ENCODE measurements at places on chromosomes 11 and 22.

DNA sequence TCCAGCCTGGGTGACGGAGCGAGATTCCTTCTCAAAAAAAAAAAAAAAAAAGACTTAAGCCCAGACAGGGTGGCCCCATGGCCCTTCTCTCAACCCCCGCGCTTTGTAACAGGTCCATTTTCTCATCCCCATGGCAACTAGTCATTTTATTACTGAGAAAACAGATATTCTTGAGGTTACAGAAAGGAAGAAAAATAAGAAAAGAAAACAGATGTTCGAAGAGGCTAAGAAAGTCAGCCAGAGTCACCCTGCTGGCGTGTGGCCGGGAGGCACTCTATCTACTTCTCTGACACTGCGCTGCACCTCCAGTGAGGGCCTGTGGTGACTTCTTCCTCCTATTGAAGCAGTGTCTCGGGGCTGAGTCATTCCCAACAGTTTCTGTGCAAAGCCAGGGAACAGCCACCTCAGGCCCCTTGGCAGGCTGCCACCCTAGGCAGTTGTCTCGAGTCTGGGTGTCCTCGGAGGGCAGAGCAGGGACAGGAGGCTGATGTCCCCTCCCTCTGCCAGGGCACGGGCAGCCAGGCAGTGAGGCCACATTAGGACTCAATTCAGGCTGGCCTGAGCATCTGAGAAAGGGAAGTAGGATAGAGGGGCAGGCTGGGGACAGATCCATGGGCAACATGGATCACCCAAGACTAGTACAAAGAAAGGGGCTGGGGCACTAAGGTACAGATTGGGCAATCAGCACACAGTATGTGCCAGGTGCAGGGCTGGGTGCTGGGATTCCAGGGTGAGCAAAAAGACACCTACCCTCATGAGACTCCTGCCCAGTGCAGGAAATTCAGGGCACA, 16.4 kb upstream of the SYVN1 start:
- no peak for DNase-seq

GRCh38 chr11:94926698-94927237, 46.6 kb downstream of the CWC15 start:
- no peak for DNase-seq

- no peak for DNase-seq
Measured at GRCh38 chr11:37110385-37110784, 512.3 kb upstream of the RAG2 start.

DNA sequence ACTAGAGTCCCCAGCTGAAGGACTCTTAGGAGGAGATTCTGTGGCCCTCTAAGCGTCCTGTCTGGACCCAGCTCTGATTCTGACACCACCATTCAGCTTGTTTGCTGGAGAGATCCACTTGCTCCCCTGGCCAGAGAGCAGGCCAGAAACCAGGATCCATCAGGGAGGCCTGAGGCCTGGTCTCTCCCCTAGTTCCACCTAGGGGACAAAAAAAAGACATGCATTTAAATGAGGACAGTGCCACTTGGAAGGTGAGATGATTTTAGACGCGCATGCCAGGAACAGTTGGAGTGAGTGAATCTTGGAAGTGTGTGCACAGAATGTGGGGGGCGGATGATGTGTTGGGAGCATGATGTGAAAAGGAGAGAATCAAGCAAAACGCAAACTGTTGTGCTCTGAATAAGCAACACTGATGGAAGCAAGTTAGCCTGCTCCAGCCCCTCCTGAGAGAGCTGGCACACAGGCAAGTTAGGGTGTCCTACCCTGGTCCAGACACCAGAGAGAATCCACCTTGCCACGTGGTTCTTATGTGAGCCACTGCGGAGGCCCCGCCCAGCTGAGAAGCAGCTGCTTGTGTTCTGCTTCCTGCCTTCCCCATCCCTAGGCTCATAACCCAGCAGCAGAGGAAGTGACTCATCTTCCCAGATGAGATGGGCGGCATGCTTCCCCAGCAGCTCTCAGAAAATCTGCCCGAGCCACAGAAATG, 8.0 kb upstream of the SLCO2B1 start:
- DNase-seq = peak; percentile 41

GRCh38 chr11:74226907-74227306, 55.8 kb downstream of the PPME1 start:
- no peak for DNase-seq

- no peak for DNase-seq
Measured at GRCh38 chr11:32779136-32779535, 15.3 kb downstream of the CCDC73 start.

DNA sequence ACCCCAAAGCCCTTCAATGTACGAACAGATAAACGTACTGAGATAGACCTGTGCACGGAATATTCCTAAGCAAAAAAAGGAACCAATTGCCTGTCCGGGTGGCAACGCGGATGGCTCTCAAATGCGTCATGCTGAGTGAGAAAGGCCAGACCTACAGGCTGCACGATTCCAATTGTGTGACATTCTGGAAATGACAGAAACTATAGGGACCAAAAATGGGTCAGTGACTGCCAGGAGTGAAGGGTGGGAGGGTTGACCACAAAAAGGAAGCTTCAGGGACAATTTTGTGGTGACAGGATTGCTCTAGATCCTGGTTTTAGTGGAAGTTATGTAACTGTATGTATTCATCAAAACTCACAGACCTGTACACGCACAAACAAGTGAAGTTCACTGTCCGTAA, 24.0 kb upstream of the SYT8 start:
- no peak for DNase-seq

- no peak for DNase-seq
Measured at GRCh38 chr11:12668166-12668565, 6.1 kb upstream of the TEAD1 start.

GRCh38 chr11:65352783-65353182, 1.8 kb upstream of the TIGD3 start:
- no peak for DNase-seq

DNA sequence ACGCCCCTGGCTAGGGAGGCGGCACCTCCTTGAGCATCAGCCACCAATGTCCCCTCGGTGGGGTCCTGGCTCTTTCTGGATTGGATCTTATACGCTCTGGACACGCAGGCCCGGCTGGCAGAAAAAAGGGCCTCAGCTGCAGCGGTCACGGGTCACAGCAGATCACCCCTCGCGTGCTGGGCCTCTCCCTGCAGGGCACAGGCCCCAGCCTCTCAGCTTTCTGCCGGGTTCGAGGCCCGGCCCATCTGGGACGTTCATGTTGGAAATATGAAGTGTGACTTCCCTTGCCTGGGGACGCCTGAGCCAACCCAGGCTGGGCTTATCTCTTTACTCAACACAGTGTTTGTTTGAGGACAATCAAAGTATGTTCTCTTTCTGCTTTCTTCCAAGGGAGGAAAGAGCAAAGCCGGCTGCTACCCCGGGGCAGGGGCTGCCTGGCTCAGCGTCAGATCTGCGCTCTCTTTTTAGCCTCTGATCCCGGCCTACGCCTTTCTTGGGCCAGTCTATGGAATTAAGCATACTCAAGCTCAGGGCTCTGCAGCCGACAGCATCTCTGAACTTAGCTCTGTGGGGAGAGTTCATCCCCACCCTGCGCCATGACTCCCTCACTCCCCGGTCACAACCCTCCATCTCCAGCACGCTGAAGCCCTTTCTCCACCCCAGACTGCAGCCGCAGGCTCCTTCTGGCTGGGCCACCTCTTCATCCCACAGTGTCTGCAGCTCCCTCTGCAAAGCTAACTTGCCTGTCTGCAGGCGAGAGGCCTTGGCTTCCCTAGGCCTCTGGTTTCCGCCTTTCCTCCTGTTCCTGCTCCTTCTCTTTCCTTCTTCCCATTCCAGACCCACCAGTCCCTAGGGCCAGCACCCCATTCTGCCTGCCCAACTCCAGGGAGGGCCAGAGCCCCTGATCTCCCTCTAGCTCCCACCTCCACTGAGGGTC, 38.8 kb downstream of the ADAMTS15 start:
- DNase-seq = no peak

GRCh38 chr11:93494357-93494756, 48.8 kb downstream of the SMCO4 start:
- DNase-seq = no peak

DNA sequence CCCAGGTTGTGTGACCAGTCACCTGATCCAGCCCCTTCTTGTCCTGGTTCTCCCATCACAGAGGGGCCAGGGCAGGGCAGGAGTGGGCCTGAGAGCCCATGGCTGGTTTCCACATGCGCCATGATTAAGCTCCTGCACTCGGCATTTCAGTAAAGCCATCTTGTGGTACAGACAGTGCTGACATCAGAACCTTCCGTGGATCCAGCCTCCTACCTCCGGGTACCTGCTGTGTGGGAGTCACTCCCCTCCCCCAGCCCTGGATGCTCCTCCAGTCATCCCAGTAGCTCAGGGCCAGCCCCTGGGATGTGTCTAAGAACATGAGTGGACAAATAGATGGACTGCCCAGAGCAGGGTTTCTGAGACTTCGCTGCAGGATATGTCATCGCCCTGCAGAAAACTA, 22.1 kb upstream of the MGAT3 start:
- DNase-seq = no peak

DNA sequence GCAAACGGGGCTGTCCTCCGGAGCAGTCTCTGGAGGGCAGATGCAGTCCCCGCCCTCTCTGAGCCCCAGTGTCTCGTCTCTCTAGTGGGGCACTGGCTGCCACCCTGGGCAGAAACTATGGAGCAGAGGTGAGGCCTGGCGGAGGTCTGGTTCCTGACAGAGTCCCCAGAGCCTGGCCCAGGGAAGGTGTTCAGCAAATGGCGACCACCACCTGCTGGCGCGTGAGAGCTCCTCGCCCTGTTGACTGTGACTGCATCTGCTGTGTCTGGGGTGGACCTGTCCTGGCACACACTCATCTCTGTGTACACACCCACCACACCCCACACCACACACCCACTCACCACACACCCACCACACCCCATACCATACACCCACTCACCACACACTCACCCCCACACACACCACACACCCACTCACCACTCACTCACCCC, 18.3 kb upstream of the TTLL12 start:
- DNase-seq = no peak

GRCh38 chr11:106523921-106524320, 446.5 kb downstream of the AASDHPPT start:
- DNase-seq = no peak

DNA sequence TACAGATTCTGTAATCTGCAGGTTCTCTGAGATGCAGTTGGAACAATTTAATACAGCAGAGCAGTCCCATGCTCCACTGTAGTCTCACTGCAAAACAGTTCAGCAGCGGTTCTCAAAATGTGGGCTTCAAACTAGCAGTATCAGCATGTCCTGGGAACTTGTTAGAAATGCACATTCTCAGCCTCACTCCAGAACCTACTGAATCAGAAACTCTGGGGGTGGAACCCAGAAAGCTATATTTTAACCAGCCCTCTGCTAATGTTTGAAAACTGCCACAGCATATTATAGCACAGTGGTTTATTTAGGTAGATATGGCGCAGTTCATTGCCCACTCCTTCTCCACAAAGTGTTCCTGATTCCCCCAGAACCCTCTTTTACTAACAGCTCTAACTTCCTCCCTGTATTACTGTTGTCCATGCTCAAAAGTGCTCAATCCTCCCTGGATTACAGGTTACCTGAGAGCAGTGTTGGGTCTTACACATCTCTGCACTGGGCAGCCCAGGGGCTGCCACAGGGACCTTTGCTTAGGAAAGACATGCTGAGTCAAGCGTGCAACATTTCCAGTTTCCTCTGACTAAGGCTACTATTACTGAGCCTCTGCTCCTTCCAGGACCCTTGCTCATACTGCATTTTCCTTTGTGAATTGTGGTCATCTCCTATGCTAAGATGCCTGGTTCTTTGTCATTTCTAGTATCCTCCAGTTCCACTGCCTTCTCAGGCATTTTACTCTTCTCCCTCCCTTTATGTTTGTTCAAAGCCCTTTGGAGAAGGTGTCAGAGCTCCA, 7.7 kb upstream of the DGAT2 start:
- DNase-seq = no peak

DNA sequence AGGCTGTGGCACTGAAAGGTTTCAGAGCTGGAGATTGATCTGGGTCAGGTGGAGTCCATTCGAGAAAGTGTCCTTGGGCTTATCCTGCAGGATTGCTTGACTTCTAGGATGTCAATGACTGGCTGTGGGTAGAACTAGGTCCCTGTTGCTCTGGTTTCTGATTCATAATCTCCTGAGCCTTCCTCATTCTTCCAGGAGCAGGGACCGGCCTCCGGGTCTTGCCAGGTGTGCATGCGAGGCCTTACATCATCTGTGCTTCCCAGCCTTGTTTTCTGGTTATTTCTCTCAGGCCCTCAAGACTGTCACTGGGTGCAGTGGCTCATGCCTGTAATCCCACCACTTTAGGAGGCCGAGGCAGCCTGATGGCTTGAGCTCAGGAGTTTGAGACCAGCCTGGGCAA, 33.3 kb upstream of the SORL1-AS1 start:
- DNase-seq = no peak

DNA sequence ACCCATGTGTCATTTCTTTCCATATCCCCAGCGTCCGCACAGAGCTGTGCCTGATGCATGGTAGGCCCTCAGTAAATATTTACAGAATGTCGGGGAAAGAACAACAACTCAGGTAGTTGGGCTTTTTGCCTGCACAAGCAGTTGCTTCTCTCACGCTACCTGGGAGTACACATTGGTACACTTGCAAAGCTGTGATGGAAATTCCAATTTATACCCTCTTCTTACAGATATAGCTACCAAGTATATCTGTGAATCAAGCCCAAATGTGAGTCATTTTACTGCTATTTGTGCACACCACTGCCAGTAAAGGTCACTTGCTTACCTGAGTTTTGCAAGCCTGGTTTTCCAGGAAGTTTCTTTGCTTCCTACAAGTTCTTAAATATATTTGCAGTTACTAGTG, 333.0 kb upstream of the NARS2 start:
- no peak for DNase-seq

- DNase-seq = no peak
Measured at GRCh38 chr11:63444160-63444559, 46.8 kb downstream of the PLAAT5 start.

- no peak for DNase-seq
Measured at GRCh38 chr11:96111308-96111707, 187.4 kb upstream of the MTMR2 start.

DNA sequence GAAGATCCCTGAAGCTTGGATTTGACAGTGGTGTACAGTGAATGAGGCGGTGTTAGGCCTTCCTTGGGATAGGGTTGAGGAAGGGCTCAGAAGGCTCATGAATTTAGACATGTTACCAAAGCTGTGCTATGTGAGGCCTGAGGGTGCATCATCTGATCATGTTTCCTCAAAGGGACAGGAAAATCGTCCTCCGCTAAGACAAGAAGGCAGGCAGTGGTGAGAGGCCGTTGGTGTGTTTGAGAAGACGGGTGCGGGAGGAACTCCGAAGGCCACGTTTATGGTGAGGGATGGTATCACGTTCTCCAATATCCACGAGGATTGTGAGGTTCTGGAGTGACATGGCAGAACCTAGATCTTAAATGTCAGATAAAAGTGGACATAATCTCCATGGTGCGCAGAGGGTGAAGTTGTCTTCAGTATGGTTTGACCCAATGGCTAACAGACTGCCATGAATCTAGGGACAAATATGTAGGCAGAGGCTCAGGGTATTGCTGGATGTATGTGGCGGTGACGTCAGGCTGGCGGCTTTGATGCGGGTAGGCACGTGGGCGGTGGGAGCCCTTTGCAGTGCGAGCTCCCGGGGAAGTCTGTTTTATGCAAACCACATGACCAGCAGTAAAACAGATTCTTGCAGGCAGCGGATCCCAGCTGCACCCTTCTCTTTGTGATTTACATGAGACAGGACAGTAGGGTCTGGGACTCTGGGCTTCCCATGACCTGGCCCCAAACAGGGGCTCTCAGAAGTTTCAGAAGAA, 242.3 kb upstream of the B3GAT1 start:
- DNase-seq = no peak

- DNase-seq = no peak
Measured at GRCh38 chr11:67639438-67639859, at the start of gene TBX10. TSS of gene TBX10 (minus strand) at chr11:67639763. CDS start at chr11:67639472, 291 bp downstream.

GRCh38 chr11:6249770-6250555, 9.7 kb upstream of the CCKBR start:
- DNase-seq = no peak

GRCh38 chr22:17077255-17077654, 7.5 kb upstream of the IL17RA start:
- DNase-seq = no peak

Measured in WERI-Rb-1 (cell line).